Stimulated activated memory B cell treated with anti-CD40 and anti-IgM and Interleukin-4, amounts not matched to agents 10 μg/mL and 1 μg/mL and 100 μg/mL, for 72 hours (primary cell): ENCODE measurements at places on chromosomes 4 and X.

- ATAC-seq: no peak
Measured at GRCh38 chrX:69522052-69522451, 17.9 kb downstream of the NALF2 start.

DNA sequence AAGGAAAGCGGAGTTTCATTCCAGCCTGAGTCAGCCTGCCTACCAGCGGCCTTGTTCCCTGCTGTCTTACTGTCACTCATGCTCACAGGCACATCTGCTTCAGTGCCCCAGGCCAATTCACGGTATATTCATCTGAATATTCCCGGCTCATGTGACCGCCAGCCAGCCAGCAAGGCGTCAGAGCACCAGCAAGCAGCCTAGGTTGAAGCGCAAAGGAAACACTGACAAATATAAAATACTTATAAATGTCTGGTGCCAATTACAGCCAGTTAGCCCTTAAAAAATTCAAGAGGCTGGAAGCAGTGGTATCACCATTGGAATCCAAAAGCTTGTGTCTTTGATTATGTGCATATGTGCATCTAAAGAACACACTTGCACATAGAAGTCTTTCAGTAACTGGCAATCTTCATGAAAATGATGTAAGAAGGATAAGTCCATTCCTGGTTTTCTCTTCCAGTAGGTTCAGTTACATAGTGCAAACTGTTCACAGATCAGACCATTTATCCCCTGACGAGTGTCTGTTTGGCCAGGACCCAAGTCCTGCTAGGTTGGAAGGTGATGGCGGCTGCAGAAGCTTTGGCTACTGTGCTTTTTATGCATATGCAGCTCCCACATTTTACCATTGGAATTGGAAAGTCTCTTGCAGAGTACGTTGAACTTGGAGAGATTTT is 61.3 kb downstream of the LUZP4 start:
- ATAC-seq: no peak

DNA sequence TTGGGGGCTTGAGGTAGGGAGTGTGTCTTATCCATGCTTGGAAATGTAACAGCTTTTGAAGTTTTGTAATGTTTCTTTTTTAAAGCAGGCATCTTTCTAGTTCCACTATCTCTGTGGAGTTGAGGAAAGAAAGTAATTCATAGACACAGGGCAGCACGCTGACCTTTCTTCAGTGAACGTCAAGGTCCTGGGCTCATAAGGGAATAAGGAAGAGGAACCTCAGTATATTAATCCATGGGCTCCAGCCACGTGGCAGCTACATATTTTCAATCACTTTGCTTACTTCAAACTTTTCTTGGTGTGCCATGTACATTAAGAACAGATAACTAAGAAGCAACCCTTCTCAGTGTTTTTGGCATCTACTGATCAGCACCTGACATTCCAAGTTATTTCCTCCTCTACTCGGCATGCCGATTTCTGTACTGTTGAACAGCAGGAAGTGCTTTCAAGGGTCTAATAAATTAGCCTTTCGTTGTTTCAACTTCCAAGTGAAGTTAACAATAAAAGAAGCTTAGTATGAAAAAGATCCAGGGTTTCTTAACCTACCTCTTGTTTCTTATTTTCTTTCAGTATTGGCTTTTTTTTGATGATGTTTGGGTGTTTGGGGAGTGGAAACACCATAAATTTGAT is 88.2 kb downstream of the SORBS2 start:
- ATAC-seq: no peak

DNA sequence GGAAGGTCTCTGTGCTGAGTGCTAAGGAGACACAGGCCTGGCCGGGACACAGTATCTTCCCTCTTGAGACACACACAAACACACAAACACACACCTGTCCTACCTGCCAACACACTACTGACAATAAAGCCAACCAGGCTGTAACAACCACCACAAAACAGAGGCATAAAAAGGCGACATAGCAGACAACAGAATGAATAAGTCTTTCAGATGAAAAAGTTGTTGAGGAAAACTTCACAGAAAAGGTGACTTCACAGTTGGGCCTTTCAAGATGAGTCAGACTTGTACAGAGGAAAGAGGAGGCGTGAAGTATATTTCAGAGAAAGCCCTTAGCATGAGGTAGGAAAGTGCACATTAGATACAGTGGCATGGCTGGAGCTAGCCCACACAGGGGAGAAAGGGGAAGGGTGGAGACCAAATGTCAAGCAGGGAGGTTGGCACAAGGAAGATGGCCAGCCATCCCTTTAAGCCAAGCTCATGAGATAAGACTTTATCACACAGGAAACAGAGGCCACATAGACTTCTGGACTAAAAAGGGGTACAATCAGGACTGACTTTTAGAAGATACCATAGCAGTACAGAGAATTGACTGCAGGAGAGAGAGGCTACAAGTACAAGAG is 54.0 kb downstream of the SLC9A7 start:
- peak; percentile 93 for ATAC-seq

GRCh38 chrX:30951003-30951402 is 61.9 kb upstream of the TAB3 start:
- ATAC-seq: no peak

- no peak for ATAC-seq
Measured at GRCh38 chrX:18797141-18797540, 89.7 kb downstream of the PPEF1 start.

DNA sequence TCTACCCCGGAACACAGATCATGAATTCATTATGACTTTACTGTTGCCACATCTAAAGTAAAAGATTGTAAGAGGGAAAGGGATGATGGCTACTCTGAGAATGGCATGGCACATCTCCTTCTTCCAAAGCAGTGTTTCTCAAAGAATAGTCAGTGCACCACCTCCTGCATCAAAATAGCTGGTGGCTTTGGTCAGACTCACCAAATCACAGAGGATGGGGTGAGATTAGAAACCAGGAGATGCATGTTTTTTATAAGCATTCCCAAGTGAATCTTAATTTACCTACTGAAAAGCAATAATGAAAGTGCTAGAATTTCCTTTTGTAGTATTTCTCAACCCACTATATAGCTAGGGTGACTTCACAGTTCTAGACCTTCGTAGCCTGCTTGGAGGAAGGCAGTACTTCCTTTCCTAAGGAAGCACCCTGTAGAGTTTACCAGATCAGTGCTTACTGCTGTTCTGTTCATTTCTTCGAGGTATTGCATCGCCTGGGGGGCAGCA is 340.8 kb upstream of the KLF3 start:
- no peak for ATAC-seq

GRCh38 chrX:19958552-19959486 is 32.0 kb downstream of the BCLAF3 start:
- no peak for ATAC-seq

- ATAC-seq: no peak
Measured at GRCh38 chrX:109352066-109352588, 129.8 kb downstream of the GUCY2F start.

DNA sequence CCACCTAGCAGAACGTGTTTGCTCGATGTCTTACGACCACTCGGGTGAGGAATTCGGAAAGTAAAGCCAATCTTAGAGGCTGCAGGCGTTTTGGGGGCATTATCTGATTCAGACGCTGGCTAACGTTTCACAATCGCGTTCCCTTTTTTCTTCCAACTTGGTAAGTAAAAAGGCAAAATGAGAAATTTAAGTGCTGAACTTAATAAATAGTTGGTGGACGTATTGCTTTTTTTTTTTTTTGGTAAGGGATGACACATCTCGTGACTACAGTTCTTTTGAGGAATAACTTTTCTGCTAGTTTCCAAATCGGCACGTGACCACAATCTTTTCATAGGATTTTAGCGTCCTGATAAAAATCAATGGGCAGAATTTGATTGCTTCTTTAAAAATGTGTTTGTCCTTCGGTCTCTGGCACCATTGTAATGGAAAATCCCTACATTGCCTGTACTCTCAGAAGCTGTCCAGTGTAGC is 848 bp downstream of the RAB9A start:
- no peak for ATAC-seq
